H7 (cell line): ENCODE measurements at places on chromosomes 11 and 22.

- no peak for DNase-seq
These were observed 44.5 kb downstream of the TRAF6 start for GRCh38 chr11:36465449-36466163.

DNA sequence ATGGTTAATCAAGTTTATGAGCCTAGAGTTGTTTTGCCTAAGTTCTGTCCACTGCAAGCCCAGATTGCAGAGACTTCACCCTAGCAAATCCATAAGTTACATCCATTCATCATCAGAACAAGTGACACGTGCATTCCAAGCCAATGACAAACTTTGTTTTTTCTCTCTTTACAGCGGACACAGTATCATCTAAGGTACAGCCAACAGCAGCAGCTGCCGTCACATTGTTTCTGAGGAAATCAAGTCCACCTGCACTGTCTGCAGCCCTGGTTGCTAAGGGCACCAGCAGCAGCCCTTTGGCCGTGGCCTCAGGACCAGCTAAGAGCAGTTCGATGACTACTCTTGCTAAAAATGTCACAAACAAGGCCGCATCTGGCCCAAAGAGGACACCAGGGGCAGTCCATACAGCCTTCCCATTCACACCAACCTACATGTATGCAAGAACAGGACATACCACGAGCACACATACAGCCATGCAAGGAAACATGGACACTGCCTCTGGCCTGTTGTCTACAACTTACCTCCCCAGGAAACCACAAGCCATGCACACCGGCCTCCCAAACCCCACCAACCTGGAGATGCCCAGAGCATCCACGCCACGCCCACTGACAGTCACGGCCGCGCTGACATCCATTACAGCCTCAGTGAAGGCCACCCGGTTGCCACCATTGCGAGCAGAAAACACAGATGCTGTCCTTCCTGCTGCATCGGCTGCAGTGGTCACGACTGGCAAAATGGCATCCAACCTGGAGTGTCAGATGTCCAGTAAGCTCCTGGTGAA, 155.8 kb downstream of the C11orf91 start:
- DNase-seq, result no peak

GRCh38 chr11:2406451-2406850, 5.9 kb downstream of the TSSC4 start:
- no peak for DNase-seq

- no peak for DNase-seq
These were observed 25.9 kb downstream of the TUG1 start for GRCh38 chr22:30994960-30995359.

DNA sequence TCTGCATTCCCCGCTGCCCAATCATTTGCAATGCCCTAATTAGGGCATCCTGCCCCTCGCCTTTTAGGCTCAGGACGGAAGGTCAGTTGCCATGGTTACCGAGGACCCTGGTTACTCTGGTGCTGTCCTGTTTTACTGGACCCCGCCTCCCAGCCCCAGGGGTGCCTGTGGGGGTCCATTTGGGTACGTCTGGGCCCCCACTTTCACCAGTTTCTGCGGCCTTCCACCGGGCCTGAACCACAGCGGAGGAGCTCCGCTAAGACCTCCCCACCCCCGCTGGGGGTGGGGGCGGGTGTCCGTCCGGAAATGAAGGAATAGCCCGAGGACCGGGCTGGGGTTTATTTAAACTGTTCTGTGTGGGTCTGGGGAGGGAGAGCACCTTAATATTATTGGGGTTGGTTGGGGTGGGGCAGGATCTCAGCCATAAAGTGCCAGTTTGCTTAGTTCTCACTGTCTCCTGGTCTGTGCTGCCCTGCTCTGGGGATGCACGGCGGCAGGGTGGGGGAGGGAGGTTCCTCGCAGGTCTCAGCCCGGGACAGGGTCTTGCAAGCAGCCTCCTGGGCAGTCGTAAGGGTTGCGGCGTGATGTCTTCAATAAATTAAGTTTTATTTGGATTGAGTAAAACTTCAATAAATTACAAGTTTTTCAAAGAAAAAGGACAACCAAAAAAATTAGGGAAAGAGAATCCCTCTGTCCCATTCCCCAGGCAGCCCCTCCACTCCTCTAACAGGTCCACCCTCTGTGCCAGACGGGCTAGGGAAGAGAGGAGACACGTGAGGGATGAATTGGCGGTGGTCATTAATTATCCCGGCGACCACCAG, 5.3 kb downstream of the PHOX2A start:
- DNase-seq, result peak; percentile 81

GRCh38 chr11:33543823-33544222, 156.8 kb downstream of the C11orf91 start:
- no peak for DNase-seq

DNA sequence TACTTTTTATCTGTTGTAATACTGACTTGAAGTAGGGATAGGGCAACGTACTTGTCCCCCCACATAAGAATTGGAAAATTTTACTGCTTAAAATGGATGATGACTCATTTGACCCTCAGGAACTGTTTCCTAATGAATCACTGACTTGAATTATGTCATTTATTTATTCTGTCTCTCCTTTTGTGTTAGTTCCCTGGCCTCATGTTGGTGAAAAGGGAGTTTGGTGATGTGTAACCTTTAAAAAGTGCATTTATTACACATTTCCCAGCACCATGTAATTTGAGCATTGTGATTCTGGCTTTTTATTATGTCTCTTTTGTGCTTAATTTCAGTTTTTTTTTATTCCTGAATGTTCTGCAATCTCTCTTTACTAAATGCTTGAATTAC, 20.3 kb upstream of the PGM2L1 start:
- DNase-seq, result no peak

DNA sequence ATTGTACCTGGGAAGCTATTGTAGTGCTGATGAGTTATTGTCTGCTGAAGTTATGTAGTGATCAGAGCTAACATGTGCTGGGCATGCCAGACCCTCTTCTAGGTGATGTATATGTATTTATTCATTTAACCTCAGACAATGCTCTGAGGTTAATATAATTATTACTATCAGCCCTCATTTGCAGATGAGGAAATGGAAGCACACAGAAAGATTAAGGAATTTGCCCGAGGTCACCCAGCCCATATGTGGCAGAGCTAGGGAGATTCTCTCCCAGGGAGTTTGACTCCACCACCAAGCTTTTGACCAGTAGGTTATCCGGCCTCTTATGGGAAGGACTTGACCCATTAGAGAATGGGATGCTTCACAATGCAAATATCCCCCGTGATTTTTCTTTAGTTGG, 114.2 kb upstream of the NAV2 start:
- no peak for DNase-seq

DNA sequence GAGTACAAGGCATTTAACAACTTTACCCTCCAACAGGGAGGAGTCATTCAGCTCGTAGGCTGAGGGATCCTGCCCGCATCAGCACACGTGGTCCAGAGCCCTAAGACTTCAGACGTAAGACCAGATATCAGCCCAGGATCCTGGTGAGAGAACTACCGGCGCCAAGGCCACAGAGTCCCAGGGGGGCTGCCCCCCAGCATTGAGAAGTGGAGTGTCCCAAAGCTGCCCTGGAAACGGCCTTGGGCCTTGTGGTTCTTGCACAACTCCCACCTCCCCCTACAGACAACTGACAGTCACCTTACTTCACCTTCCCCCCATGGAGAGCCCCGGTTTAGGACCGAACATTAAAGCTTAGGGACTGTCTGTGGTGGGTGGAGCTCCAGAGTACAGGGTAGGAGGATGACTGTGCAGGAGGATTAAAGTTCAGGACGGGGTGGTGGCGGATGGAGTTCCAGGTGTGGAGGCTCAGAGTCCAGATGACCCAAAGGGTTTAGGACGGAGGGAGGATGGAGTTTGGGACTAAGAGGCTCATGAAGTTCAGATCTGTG, 1.0 kb downstream of the C11orf91 start:
- no peak for DNase-seq

DNA sequence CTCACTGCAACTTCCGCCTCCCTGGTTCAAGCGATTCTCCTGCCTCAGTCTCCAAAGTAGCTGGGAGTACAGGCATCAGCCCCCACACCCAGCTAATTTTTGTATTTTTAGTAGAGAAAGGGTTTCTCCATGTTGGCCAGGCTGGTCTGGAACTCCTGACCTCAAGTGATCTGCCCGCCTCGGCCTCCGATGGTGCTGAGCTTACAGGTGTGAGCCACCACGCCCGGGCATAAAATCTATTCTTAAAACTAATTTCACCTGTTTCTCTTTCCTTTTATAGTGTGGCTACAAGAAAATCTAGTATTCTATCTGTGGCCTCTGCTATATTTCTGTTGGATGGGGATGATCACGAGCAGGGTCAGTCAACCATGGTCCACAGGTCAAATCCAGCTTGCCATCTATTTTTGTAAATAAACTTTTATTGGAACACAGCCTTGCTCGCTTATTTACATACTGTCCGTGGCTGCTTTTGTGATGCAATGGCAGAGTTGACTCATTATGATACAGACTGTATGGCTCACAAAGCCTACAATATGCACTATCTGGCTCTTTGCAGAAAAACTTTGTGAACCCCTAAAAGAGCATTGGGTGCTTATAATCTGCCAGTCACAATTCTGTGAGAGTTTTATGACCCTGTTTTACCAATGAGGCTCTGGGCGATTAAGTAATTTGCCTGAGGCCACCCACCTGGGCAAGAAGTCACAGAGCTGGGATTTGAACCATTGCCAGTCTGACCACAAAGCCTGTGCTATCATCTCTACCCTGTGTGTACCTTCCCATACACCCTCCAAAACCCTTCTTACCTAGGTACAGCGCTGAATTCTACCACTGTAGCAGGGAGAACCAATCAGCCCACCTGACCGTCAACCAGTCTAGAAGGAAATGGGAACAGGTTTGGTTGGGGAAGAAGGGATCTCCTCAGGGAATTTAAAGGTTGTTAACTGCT, 28.3 kb downstream of the SLC1A2 start:
- no peak for DNase-seq

DNA sequence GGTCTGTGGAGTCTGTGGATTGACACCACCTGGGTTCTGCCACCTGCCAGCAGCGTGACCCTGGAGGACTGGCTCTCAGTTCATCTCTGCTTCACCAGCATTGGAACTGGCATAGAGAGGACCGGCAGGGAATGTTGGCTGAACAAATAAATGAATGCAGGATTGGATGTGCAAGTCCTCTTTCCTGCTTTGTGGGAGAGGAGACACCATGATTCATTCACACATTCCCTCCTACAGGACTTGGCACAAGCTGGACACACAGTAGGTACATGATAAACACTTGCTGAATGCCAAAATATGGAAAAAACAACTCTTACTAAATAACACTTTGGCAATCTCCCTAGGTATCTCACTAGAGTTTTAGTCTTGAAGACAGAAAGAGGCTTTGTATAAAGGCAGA, 116.6 kb upstream of the NARS2 start:
- DNase-seq, result no peak

- no peak for DNase-seq
These were observed 17.1 kb upstream of the NXPE4 start for GRCh38 chr11:114612686-114613085.

DNA sequence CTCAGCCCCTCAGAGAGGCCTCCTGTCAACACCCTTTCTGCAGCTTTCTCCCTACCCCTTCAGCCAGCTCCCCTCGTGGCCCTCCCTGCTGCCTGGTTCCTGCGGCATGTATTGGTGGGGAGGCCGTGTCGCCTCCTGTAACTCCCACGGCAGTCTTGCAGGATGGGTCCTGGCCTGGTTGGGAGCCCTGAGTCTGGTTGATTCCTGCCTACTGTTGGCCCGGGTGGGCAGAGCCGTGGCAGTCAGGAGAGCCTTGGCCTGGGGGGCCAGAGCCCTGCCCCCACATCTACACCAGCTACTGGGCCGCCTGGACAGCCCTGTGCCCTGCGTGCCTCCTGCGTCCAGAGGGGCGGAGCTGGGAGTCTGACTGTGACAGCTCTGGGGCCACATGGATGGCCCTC, 30.3 kb upstream of the GRAMD4 start:
- DNase-seq, result no peak

DNA sequence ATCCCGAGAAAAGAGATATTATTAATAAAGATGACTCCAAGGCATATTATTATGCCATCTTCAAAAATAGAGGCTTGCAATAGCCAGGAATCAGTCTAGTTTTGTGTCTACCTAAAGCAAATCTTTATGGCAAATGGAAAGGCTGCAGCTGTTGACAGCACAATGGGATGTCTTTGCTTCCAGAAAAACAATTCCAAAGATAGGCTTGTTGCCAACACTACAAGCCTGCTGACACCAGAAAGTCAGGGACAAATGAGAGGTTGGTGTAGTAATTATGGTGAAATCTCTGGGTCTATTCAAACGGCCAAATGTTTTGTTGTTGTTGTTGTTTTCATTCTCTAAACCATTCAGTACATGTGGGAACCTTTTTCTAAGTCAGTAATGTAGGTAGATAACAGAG, 101.8 kb downstream of the LUZP2 start:
- DNase-seq, result no peak

- DNase-seq, result peak; percentile 73
These were observed 46.8 kb downstream of the PKNOX2 start for GRCh38 chr11:125211191-125211947.

DNA sequence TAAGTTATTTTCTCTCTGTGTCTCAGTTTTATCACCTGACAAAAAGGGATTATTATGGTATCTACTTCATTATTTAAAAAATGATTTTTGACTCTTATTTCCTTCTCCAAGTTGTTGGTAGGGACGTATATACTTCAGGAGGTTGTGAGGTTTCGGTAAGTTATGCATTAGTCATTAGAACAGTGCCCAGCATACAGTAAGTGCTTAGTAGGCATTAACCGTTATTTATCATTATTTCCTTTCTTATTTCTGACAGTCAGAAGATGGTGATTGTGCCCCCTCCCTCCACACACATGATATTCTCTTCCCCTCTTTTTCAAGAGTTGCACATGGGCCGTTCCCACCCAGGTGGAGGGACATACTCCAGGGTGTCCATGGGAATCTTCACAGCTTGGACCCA, 36.1 kb downstream of the SLCO2B1 start:
- DNase-seq, result no peak

GRCh38 chr11:126468102-126468521, 112.6 kb downstream of the ST3GAL4 start:
- DNase-seq, result peak; percentile 66

DNA sequence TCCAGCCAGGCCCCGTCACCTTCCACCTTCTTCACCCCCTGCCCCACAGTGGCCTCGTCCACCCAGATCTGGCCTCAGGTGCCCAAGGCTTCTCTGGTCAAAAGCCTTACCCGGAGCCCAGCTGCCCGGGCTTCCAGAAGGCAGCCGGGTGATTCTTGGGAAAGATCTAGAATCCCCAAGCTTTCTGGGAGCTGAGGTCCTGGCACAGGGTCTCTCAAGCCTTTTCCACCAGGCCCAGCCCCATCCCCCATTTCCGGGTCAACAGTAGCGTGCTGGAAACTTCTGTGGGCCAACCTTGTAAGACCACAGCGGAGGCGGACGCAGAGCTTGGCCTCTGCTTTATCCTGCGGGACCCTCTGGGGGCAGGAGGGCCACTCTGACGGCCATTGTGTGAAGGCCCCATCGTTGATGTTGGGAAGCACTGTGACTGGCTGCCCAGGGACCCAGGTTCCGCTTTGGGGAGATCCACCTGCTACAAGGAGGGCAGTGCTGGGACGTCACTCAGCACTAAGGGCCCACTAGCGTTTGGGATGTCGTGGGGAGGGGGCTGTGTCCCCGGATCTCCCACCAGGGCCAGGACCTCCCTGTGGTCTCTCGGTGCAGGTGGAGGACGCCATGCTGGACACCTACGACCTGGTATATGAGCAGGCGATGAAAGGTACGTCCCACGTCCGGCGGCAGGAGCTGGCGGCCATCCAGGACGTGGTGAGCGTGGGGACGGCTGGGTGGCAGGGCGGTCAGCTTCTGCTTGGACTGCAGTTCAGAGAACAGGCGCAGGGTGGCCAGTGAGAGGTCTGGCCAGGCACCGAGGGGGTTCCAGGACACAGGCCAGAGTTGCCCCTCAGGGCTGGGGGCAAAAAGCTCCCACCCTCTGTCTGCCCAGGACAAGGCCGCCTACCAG, 11.5 kb downstream of the TSPAN32 start:
- no peak for DNase-seq
